ENCODE measurements at places on chromosomes 1 and 21.
A peak's percentile ranks its signal among the peaks of the same experiment; 100 is the strongest.

GRCh38 chr1:202694314-202694713, 15.9 kb downstream of the SYT2 start:
- DNase-seq = peak; percentile 53

- no peak for DNase-seq
These were observed 62.1 kb downstream of the CASZ1 start for GRCh38 chr1:10734375-10734774.

GRCh38 chr21:33308586-33309490, 15.9 kb upstream of the IFNAR1 start:
- peak; percentile 39 for DNase-seq

- DNase-seq = peak; percentile 42
These were observed 9.1 kb upstream of the ATAD3B start for GRCh38 chr1:1462318-1462966.

DNA sequence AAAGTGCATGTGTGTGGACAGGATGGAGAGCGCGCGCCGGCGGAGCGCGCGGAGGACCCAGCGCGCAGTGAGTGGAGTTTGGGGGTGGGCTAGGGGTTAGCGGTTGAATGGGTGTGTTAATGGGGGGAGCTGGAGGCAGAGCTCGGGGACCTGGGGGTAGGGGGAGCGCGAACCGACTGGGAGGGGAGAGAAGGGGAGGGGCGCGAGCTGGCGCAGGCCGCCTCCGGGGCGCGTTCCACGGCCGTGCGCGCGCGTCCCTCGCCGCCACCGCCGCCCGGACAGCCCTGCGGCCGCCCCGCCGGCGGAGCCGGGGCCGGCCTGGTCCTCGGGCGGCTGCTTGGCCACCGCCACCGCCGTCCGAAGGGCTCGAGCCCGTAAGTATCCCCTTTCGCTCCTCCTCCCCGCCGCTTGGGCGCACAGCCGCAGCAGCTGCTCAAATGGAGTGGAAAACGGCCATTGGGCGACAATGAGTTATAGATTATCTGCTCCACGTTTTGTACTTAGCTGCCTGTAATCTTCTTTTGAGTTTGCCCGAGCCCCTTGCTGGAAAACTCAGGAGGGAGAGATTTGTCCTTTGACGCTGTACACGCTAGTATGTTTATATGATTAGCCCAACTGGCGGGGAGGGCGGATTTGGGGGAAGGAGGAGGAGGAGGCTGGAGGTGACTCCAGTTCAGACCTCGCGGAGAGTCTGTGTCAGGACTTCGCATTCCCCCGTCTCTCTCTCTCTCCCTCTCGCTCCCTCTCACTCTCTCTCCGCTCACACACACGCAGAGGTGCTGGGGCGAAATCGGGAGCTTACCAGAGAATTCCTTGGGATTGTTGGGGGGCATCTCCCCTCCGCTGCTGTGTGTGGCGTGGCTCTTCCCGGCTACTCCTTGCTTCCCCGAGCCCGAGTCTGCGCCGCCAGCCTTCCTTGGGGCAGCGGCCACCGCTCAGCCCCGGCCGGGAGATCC, at the start of gene ADGRL2:
ADGRL2 (plus strand) TSS at position 240 of the 956 bp plus-strand sequence. CDS start 36,051 bp downstream, outside the sequence.
- DNase-seq = peak; percentile 68

DNA sequence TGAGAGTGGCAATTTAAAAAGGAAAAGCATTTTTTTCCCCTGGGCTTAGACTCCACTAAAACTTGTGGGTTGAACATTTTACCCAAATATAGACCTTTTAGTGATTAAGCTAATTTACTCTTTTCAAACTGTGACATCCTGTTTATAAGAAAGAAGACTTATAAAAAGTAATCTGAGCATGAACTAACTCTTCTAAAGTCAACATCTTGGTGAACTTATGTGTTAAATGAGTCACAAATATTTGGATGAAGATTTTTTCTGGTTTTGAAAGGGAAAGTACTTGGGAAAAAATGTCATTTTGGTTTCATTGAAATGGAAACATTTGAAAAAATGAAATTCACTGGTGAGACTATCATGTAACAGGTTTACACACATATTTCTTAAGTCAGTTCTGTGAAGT, 109.8 kb downstream of the KCNK2 start:
- DNase-seq = no peak

DNA sequence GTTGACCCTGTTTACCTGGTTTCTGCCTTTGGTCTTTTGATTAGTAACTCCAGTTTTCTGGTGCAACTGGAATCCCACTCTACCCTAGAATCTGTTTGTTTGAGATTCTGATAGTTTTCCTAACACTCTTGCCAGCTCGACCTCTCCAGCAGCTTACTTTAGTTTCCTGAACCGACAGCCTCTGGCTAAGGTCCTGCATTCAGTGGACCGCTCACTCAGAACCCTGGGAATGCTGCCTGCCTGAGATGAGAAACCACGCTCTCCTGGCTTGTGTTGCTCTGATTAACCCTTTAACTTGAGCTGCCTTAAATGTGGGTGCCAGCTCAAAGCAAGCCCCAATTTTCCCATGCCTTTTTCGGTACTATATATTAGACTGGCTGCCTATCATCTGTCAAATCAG, 45.3 kb upstream of the SIPA1L2 start:
- DNase-seq = no peak

DNA sequence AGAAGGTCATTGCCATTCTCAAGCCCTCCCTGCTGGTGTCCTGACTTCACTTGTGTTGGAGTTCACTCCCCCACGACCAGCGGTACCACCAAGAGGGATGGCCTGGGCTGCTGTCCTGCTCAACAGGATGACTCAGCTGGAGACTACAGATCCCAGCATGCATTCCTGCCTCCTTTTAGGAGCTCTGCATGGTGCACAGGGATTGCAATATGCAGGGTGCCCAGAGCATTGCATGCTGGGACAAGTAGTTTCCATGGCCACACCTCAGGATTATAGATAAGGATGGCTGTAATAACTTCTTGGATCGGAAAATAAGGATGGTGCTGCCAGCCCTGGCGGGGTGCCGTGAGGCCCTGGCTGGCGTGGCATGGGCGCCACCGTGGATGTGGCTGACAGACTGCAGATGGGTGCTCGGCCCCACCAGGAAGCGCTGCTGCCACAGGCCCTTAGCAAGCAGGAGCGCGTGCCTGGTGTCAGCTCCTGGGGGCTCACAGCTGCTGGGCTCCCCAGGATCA, 150.0 kb downstream of the CASZ1 start:
- no peak for DNase-seq

- DNase-seq = no peak
These were observed 58.9 kb downstream of the VPS26C start for GRCh38 chr21:37208056-37208721.

DNA sequence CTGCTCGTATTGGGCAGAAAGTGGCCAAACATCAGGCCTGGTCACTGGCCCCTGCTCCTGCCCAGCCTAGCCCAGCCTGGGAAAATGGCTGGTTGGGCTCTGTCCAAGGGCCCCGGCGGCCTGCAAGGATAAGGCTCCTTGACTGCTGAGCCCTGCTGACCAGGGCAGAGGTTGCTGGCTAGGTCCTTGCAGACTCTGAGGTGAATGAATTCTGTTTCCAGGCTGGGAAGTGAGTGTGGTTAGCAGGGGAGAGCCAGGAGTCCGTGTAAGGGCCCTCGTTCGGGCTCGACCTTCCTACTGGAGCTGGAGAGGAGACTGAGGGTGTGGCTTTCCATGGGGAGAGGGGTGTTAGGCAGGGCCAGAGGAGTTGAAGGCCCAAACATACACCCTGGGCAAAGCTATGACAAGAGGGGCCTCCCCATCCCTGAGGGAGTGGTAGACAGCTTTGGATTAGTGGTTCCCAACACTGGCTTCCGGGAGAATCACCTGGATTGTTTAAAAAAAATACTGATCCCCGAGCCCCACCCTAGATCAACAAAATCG, 20.6 kb downstream of the CSF1 start:
- DNase-seq = peak; percentile 50

DNA sequence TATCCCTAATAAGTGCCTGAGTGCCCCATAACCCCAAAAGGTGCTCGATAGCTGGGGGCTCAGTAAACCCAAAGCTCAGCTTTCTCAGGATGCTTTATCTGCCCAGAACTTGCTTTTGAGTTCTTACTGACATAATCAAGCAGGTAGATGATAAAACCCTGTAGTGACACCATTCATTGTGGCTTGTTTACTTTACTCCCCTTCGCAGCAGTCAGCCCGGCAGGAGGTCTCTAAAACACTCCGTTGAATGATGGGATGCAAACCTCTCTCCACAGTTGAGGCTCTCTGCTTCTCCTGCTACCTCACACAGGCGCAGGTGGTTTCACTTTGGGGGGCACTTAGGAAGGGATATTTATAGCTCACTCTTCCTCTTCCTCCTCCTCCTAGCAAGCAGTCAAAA, 349.4 kb downstream of the HLX start:
- DNase-seq = peak; percentile 13

DNA sequence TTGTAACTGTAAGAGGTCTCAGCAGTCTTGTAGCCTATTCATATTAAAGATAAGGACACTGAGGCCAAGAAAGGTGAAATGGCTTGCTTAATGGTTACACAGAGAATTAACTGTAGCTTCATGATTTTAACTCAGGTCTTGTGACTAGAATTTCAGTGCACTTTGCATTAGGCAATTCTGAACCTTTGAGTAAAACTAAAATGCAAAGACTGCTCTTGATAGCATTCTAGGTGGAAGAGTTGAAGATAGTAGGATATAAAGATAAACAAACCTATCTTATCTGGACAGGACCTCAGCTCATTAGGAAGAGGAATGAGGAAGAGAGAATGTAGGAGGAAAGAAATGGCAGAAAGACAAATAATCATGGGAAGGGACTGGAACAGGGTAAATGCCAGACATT, 68.6 kb upstream of the RGL1 start:
- no peak for DNase-seq

GRCh38 chr1:25461849-25462248, 31.2 kb downstream of the MACO1 start:
- DNase-seq = no peak

- DNase-seq = peak; percentile 59
These were observed 7.0 kb downstream of the CDKN2C start for GRCh38 chr1:50976890-50977574.

Data from NCI-H774 (cell line).